RKO (cell line): ENCODE measurements at places on chromosomes 6 and 20.

- no peak for DNase-seq
Measured at GRCh38 chr20:1920252-1920651, 25.0 kb downstream of the SIRPA start.

GRCh38 chr6:156359912-156360311 lies 417.3 kb upstream of the ARID1B start:
- DNase-seq = no peak

DNA sequence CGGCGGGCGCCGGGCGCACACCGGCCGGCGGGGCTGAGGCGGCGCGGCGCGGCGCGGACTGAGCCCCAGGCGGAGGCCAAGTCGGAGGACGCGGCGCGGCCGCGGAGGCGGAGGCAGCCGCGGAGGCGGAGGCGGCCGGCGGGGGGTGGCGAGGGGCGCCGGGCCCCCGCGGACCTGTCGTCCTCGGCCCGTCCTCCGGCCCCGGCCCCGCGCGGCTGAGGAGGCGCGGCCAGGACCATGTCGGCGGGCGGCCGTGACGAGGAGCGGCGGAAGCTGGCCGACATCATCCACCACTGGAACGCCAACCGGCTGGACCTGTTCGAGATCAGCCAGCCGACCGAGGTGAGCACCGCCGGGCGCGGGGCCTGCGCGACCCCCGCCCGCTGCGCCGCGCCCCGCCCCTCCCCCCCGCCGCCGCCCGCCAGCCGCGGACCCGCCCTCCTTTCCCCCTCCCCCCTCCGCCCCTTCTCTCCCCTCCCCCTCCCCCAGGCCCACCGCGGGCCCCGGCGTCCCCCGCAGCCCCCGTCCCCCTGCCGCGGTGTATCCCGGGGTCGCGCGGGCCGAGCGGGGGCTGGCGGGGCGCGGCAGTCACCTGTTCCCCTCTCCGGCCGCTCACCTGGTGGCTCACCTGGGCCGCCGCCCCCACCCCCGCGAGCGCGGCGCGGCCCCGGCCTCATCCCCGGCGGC lies at the start of gene AFDN:
AFDN (plus strand) TSS at position 16 of the 687 bp plus-strand sequence; CDS start at position 238, 222 bp downstream.
- DNase-seq = peak; percentile 16

GRCh38 chr6:7640607-7641577 lies 50.9 kb downstream of the SNRNP48 start:
- DNase-seq = peak; percentile 16

GRCh38 chr20:2741881-2742280 lies 49.3 kb downstream of the EBF4 start:
- no peak for DNase-seq

GRCh38 chr20:51393571-51393970 lies 148.9 kb downstream of the NFATC2 start:
- no peak for DNase-seq

- DNase-seq = peak; percentile 81
Measured at GRCh38 chr6:75266716-75267291, 17.8 kb downstream of the TMEM30A start.

- no peak for DNase-seq
Measured at GRCh38 chr6:14121936-14122344, 4.4 kb downstream of the CD83 start.

DNA sequence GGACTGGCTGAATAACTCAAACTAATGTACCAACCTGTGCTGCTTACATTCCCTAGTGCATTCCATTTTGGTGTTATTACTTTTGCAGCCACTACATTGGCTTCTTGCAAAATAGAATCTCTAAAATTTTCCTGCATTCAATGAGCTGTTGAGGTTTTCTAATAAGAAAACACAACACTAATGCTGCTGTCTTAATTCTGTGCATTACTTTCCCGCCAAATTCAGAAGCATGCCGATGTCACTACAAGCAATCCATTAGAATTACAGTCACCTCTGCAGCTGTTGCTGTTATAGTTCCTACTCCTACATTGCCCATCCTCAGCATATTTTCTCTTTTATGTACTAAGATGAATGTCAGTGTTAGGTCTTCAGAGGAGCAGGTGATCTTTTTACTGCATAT lies 359.5 kb downstream of the HACE1 start:
- no peak for DNase-seq

GRCh38 chr6:160065200-160065599 lies 56.4 kb upstream of the SLC22A1 start:
- no peak for DNase-seq

DNA sequence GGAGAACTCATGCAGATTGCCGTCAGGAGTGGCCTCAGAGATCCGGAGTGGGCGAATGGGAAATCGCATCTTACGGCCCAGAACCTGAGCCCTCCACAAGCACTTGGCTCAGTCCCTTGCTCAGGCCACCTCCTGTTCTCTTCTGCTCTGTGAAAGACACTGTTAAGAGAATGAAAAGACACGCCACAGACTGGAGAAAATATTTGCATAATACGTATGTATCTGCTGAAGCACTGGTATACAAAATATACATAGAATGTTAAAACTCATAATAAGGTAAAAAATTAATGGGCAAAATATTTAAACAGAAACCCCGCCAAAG lies 838 bp upstream of the POM121L2 start:
- no peak for DNase-seq
